ENCODE measurements at places on chromosomes 1 and 21. TPM values are rescaled to one million over a fixed set of nuclear protein-coding genes. Genes with fewer than 3 reads are reported as not detected.

- H3K27me3 ChIP-seq: no peaks in the 10 kb centered on the region
- no peak overlapping the region for H3K4me3 ChIP-seq
- no peak for DNase-seq
- no peak overlapping the region for H3K27ac ChIP-seq
- H3K4me1 ChIP-seq: no peaks in the 10 kb centered on the region
- no peaks in the 10 kb centered on the region for H3K36me3 ChIP-seq
These were observed 43.5 kb downstream of the STYXL2 start for GRCh38 chr1:167137332-167137781.

The PLCH2 gene
- total RNA-seq: 0.45 TPM

DNA sequence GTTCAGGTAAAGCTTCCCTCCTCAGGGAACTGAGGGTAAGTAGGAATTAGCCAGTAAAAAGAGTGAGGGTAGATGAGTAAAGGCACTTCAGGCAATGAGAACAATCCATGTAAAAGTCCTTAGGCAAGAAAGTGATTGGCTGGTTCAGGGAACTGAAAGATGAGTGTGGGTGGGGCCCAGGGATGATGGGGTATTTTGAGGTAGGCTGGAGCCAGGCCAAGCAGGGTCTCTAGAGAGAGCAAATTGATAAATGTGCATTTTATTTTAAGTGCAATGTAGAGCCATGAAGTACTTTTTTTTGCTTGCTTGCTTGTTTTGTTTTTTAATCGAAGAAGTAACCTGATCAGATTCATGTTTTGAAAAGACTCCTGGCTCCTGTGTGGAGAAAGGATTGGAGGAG is 26.5 kb downstream of the OSBPL9 start:
- no peaks in the 10 kb centered on the region for H3K36me3 ChIP-seq
- peaks cover 23% of the 10 kb centered on the region for H3K4me1 ChIP-seq

DNA sequence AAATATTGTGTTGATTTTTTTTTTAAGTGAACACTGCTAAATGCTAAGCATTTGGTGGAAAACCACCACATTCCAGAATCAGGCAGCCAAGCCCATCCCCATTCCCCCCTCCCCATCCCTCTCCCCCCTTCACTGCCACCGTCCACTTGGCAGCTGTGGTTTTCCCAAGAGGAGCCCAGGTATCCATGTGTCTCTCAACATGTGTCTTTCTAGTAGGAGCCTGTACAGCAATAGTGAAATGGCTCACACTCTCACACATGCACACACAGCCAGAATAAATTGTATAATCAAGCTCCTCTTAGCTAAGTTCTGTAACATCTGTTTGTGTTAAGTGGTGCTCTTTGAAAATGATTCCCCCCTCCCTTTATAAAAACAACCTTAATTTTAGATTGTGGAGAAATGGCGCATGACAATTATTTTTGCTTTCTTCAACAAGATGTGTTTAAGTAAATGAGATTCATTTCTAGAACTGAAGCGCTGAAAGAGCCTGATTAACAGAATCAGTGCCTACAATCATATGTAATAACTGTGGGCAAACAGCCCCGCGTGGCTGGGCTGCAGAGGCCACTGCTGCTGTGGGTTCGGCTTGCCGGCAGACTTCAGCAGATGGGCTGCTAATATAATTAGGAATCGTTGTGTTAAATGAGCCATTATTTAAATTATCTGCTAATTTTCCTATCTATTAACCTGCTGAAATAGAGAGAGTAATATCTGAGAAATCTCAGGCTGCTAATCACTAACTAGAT is 43.3 kb downstream of the BACE2 start:
- H3K4me3 ChIP-seq: no peak overlapping the region
- H3K27me3 ChIP-seq: no peaks in the 10 kb centered on the region
- no peaks in the 10 kb centered on the region for H3K4me1 ChIP-seq
- DNase-seq: no peak

The LCE1E gene
- total RNA-seq: not detected

- H3K4me3 ChIP-seq: no peak overlapping the region
- no peak for DNase-seq
- no peak overlapping the region for H3K27ac ChIP-seq
- no peaks in the 10 kb centered on the region for H3K36me3 ChIP-seq
- H3K27me3 ChIP-seq: no peaks in the 10 kb centered on the region
These were observed 1.3 kb upstream of the LAPTM5 start for GRCh38 chr1:30758785-30759380.

DNA sequence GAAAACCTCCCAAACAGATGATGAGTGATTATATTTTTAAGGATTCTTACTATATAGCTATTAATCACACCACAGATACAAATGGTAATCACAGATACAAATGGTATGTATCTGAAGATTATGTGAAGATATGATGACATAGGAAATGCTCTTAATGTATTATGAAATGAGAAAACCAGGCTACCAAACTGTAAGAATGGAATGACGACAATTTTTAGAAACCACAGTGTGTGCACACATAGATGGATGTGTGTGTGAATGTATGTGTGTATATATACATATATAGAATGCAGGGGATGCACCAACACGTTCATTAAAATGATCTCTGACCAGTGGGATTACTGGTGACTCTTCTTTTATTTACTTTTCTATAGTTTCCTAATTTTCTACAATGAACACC is 21.5 kb upstream of the ENAH start:
- no peak for DNase-seq
- peaks cover 3% of the 10 kb centered on the region for H3K4me1 ChIP-seq
- H3K27ac ChIP-seq: no peak overlapping the region
- no peak overlapping the region for H3K4me3 ChIP-seq
- no peaks in the 10 kb centered on the region for H3K36me3 ChIP-seq

GRCh38 chr1:22832414-22832786 is 121.8 kb downstream of the EPHB2 start:
- no peak for DNase-seq
- H3K4me1 ChIP-seq: peaks cover 6% of the 10 kb centered on the region
- H3K27me3 ChIP-seq: no peaks in the 10 kb centered on the region
- no peak overlapping the region for H3K4me3 ChIP-seq

- H3K4me1 ChIP-seq: peaks cover 3% of the 10 kb centered on the region
- no peak overlapping the region for H3K4me3 ChIP-seq
- DNase-seq: no peak
- no peak overlapping the region for H3K27ac ChIP-seq
- no peaks in the 10 kb centered on the region for H3K27me3 ChIP-seq
These were observed 182.0 kb downstream of the DUSP10 start for GRCh38 chr1:221559911-221560310.

GRCh38 chr1:203681739-203682138 is 55.1 kb downstream of the ATP2B4 start:
- no peaks in the 10 kb centered on the region for H3K27me3 ChIP-seq
- no peak for DNase-seq
- H3K4me1 ChIP-seq: peaks cover 4% of the 10 kb centered on the region
- no peaks in the 10 kb centered on the region for H3K36me3 ChIP-seq

- no peak overlapping the region for H3K27ac ChIP-seq
- no peaks in the 10 kb centered on the region for H3K36me3 ChIP-seq
- no peaks in the 10 kb centered on the region for H3K4me1 ChIP-seq
- no peak for DNase-seq
- no peaks in the 10 kb centered on the region for H3K27me3 ChIP-seq
These were observed 1192.7 kb downstream of the KCNT2 start for GRCh38 chr1:195415584-195415983.

- no peak overlapping the region for H3K27ac ChIP-seq
- H3K4me3 ChIP-seq: no peak overlapping the region
- H3K27me3 ChIP-seq: no peaks in the 10 kb centered on the region
- no peak for DNase-seq
- H3K4me1 ChIP-seq: no peaks in the 10 kb centered on the region
These were observed 179.3 kb downstream of the CACNA1E start for GRCh38 chr1:181662606-181663005.

GRCh38 chr1:80050523-80050922 is 1044.0 kb upstream of the ADGRL4 start:
- no peaks in the 10 kb centered on the region for H3K36me3 ChIP-seq
- H3K4me1 ChIP-seq: no peaks in the 10 kb centered on the region
- H3K27me3 ChIP-seq: no peaks in the 10 kb centered on the region
- H3K27ac ChIP-seq: no peak overlapping the region
- DNase-seq: no peak

All from ovary (tissue), 10 donors.